HAP-1 (cell line): ENCODE measurements at places on chromosomes 6 and 20.
A peak's percentile ranks its signal among the peaks of the same experiment; 100 is the strongest.

DNA sequence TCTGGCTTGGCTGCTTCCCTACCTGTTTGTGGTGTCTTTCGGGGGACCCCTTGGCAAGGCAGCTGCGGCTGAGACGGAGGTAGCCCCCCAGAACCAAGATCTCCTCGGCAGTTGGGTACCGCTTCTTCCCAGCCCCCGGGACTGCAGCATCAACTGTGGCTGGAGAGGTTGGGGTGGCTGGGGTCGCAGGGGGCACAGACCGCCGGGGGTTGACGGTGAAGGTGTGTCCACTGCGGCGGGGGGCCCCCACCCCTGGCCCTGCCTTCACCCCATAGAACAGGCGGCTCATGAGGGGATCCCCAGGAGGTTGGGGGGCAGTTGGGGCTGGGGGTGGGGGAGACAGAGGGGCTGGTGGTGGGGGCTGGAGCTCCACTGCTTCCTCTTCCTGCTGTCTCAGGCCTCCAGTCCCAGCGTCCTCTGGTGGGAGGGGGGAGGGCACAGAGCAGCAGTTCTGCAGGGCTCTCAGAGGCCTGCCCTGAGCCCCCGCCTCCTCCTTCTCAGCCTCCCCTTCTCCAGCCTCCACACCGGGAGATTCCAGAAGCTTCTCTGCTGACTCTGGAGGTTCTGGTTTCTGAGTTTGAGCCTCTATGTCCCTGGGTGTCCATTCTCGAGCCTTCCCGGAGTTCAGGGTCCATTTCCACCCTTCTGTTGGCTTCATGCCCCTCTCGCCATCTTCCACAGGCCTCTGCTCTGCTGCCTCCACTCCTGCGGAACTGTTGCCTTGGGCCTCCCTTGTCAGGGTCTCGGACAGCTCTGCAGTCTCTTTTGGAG lies 1.9 kb downstream of the PPP1R18 start:
- DNase-seq, result peak; percentile 66

GRCh38 chr6:155261111-155261900 lies 2.5 kb upstream of the CLDN20 start:
- peak; percentile 67 for DNase-seq

GRCh38 chr20:24422091-24422760 lies 47.2 kb upstream of the SYNDIG1 start:
- no peak for DNase-seq

DNA sequence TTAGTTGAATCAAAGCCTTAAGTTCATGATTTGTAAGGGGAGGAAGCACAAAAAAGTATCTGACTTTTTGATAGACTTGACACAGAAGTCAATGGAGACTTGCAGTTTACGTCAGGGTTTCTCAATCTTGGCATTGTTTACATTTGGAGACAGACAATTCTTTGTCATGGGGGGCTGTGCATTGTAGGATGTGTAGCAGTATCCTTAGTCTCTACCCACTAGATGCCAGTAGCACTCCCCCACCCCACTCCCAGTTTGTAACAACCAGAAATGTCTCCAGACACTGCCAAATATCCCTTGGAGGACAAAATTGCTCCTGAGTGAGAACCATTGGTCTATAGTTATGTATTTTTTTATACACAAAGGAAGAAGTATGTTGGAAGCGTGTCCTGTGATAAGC lies 434.1 kb downstream of the RFPL4B start:
- DNase-seq, result no peak

DNA sequence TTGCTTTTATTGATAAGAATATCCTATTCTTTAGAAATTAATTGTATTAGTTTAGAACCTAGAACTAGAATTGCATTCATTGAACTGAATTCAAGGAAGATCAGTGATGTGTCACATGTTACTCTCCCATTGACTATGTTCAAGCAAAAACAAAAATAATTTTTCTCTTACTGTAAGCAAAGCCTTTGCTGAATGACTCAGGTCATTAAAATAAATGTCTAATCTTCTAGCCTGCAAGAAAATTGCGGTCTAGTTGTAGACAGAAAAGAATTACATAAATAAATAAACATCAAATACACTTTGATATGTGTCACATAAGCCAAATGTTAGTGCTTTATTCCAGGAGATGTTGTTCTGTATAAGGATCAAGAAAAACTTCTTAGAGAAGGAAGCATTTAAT lies 387.9 kb downstream of the ADGRB3 start:
- no peak for DNase-seq

- no peak for DNase-seq
Observed at GRCh38 chr20:47929368-47930115, 144.3 kb upstream of the SULF2 start.

GRCh38 chr6:144178323-144178722 lies 28.0 kb downstream of the STX11 start:
- no peak for DNase-seq

- no peak for DNase-seq
Observed at GRCh38 chr6:156579564-156579963, 197.6 kb upstream of the ARID1B start.

GRCh38 chr6:113328886-113329381 lies 528.2 kb upstream of the MARCKS start:
- DNase-seq, result no peak

- no peak for DNase-seq
Observed at GRCh38 chr6:137219664-137220252, 573 bp upstream of the IFNGR1 start.

- no peak for DNase-seq
Observed at GRCh38 chr6:36324715-36325114, 12.0 kb downstream of the BNIP5 start.

- DNase-seq, result no peak
Observed at GRCh38 chr6:33071569-33071968, 1.9 kb downstream of the HLA-DPA1 start.

DNA sequence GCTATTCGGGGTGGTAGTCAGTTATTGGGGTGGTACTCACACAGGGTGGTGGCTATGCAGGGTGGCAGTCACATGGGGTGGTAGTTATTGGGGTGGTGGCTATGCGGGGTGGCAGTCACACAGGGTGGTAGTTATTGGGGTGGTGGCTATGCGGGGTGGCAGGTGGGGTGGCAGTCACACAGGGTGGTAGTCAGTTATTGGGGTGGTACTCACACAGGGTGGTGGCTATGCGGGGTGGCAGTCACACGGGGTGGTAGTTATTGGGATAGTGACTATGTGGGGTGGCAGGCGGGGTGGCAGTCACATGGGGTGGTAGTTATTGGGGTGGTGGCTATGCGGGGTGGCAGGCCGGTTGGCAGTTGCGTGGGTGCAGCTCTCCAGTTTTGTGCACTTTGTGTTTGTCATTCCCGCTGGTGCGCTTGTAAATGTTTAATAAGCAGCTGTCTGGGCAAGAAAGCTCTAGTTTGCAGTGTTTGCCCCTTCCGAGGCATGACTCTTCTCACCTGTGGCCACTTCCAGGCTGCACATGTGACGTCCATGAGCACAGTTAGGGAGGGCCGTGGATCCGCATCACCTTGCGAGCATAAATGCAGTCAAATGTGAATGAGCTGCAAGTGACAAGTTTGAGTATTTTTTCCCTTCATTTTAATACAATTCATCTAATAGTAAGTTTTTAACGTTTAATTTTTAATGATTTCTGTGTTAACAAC lies 219.0 kb upstream of the CST7 start:
- DNase-seq, result no peak

GRCh38 chr6:34557228-34557627 lies 1.1 kb upstream of the SPDEF start:
- no peak for DNase-seq

GRCh38 chr6:137341681-137342195 lies 122.6 kb upstream of the IFNGR1 start:
- DNase-seq, result no peak

DNA sequence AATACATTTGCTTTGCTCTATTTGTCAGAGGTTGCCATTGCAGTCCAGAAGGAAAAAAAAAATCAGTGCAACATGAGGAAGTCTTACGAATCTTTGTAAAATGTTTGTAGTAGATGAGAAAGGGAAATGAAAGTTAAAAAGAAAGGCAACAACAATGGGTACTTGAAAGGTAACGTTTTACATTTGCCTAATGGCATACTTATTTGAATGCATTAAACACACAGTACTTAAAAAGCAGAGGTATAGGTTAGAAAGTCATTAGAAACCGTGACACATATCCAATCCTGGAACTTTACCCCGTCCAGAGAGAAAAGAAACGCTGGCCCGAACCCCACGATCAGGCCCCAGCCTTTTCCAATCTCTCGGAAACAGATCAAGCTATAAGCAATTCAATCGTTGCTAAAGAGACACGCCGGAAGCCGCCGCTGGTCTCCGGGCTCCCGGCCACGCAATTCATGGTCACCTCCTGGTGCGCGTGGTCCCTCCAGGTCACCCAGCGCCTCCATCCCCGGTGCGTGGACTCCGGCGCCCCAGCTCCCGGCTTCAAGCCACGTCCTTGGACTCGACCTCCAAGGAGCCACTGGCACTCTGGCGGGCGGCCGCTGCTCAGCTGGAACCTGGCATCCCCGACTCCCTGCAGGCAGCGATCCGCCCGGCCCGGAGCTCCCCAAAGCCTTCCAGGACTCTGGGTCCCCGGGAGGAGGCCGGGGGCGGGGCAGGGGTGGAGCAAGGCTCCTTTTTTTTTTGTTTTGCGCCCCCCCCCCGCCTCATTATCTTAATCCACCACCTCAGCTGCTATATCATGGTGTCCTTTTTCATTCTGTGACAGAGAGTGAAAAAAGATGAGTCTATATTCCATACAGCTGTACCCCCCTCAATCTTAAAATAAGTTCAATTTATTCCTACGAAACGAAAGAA lies at the start of gene SLC18B1:
Gene SLC18B1 (minus strand): TSS at position 687 of the 918 bp plus-strand sequence. CDS start 181 bp downstream, at position 506.
- no peak for DNase-seq

DNA sequence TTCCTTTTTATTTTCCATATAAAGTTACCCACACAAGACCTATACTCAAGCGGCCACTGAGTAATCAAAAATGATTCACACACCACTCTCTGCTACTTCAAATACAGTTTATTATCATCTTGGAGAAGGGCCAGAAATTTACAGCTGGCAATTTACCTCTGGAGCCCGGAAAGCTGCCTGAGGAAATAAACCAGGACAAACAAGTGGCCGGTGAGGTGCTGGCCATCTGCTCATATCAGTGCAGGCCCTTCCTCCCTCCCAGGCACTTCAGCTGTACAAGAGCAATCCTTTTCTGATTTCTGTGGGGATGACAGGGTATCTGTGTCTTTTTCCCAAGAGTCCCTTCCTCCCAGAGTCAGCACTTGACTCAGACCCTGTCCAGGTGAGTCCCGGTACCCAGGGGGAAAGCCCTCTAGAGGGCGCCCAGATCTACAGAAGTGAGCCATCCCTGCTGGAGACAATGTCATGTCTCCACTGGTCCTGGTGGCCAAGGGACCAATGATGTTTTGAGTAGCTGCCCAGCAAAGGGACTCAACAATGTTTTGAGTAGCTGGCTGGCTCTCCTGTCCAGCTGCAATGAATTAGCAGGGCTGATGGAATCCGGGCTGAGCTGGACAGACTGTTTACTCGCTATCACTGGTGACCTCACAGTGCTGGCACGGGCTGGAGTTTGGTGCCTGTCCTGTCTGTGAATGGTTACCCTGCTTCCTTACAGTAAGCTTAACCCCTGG lies 23.6 kb downstream of the LRP11 start:
- peak; percentile 55 for DNase-seq

GRCh38 chr6:3444276-3445088 lies 12.4 kb downstream of the SLC22A23 start:
- DNase-seq, result peak; percentile 32

- DNase-seq, result no peak
Observed at GRCh38 chr20:46171909-46172308, 53.8 kb downstream of the CD40 start.

DNA sequence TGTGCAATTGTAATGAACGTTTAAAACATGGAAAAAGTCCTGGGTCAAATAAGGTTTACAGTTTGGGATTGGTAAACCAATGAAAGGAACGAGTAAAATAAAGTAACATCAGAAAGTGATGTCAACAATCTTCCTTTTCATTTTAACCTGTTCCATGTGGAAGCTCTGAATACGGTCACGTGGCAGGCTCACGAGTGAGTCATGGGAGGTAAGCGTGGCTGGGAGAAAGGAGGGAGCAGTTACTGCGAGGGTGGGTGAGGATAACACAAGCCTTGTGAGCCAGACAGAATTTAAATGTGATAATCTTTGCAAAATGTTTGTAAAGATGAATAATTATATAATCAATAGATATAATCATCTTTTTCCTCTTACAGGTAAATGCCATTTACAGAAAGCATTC lies 171.3 kb upstream of the HDAC2 start:
- no peak for DNase-seq

GRCh38 chr6:159125014-159125609 lies 44.1 kb upstream of the FNDC1 start:
- DNase-seq, result no peak

GRCh38 chr6:24486065-24486464 lies 3.3 kb downstream of the GPLD1 start:
- DNase-seq, result no peak

DNA sequence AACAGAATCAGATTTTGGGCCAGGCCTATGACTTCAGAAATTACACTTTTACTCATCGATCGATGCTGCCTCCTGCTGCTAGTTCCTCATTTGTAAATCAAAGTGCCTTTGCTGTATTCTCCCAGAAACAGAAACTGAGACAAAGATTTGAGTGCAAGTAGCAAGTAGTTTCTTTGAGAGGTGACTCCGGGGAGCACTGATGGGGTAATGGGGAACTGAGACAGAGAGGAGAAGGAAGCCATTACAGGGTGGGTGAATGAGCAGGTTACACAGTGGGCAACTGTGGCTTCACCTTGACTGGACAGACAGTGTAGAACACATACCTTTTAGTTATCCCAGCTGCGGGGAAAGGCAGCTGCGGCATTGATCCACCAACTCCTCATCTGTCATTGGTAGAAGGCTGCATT lies 9.7 kb upstream of the CD40 start:
- DNase-seq, result no peak

DNA sequence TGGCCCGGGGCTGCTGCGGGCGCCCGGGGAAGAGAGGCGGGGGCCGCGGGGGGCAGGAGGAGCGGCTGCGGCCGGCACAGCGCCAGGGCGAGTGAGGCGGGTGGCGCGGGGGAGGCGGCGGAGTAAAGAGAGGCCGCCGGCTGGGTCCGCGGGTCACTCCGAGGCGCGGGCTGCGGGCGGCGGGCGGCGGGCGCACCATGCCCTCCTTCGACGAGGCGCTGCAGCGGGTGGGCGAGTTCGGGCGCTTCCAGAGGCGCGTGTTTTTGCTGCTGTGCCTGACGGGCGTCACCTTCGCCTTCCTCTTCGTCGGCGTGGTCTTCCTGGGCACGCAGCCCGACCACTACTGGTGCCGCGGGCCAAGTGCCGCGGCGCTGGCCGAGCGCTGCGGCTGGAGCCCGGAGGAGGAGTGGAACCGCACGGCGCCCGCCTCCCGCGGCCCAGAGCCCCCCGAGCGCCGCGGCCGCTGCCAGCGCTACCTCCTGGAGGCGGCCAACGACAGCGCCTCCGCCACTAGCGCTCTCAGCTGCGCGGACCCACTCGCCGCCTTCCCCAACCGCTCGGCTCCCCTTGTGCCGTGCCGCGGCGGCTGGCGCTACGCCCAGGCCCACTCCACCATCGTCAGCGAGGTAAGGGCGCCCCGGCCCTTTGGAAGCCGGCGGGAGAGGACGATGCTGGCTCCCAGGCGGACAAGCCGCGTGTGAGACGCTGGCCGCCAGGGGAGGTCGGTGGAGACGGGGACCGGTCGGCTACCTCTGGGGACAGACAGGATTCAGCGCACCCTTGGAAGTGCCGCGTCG lies at the start of gene SLC22A3:
Gene SLC22A3 (plus strand): TSS at position 156 of the 797 bp plus-strand sequence. CDS start 42 bp downstream, at position 198.
- DNase-seq, result no peak
